ENCODE measurements at places on chromosomes 2 and 18. TPM values are rescaled to one million over a fixed set of nuclear protein-coding genes. Genes with fewer than 3 reads are reported as not detected.

DNA sequence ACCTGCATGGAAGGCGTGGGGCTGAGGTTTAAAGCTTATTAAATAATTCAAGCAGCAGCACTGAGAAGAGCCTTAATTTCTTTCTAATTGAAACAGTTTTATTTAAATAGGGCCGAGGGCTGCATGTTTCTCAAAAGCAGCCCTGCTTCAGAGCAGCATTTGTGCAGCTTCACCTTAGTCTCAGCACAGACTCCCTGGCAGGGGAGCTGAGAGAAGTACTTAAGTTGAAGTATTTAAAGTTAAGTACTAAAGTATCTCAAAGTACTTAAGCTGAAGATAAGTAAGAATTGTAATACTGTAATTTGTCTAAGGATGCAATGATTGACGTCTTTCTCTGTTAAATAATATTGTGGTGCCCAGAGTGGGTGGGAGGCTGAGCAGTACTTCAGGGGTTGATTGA, 31.4 kb downstream of the IMPA2 start:
- no peak for DNase-seq

Gene TMEM237
- 55.1 TPM for total RNA-seq

GRCh38 chr18:5841518-5841917, 53.8 kb downstream of the TMEM200C start:
- DNase-seq, result no peak

DNA sequence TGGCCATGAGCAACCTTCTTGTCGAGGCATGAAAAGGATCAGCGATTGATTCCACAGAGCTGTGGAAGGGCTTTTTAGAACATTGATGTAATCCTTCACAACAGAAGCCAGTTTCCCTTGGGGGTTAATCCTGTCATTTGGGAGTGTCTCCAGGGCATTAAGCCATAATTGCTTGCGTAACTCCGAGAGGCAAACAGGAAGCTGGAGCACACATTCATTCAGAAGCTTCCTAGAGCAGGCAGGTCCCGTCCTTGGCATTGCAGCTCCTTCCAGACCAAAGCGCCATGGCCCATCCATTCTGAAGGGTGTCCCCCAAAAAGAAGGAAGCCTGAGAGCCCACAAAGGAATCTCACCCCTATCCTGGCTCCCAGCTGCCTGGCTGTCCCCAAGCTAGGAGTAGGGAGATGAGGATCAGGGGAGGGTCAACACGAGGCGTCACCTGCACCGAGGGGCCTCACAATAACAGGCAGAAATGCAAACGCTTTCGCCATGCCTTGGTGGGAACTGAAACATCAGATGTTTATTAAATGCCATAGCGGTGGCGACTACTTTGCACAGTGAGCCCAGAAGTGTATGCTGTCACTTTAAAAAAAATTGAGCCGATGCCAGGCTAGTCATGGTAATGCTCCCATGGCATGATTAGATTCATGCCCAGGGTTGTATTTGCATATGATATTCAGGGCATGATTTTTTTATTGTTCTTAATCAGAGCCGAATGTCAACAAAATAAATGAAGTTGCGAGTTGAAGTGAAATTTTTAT, 339.4 kb downstream of the BCL11A start:
- peak; percentile 35 for DNase-seq

GRCh38 chr2:118227698-118228508, 139.6 kb downstream of the INSIG2 start:
- no peak for DNase-seq

- no peak for DNase-seq
These were observed 22.2 kb downstream of the SOWAHC start for GRCh38 chr2:109636317-109636716.

- DNase-seq, result no peak
These were observed 25.0 kb upstream of the KDM3A start for GRCh38 chr2:86416146-86416545.

Gene SNRNP27
- 105 TPM for total RNA-seq

- no peak for DNase-seq
These were observed 41.9 kb downstream of the TRAPPC8 start for GRCh38 chr18:31901063-31901462.

- no peak for DNase-seq
These were observed 213.2 kb upstream of the HS6ST1 start for GRCh38 chr2:128531856-128532255.

Gene RALB
- 33.3 TPM for total RNA-seq

GRCh38 chr2:209476367-209477208, 52.7 kb downstream of the MAP2 start:
- peak; percentile 50 for DNase-seq

DNA sequence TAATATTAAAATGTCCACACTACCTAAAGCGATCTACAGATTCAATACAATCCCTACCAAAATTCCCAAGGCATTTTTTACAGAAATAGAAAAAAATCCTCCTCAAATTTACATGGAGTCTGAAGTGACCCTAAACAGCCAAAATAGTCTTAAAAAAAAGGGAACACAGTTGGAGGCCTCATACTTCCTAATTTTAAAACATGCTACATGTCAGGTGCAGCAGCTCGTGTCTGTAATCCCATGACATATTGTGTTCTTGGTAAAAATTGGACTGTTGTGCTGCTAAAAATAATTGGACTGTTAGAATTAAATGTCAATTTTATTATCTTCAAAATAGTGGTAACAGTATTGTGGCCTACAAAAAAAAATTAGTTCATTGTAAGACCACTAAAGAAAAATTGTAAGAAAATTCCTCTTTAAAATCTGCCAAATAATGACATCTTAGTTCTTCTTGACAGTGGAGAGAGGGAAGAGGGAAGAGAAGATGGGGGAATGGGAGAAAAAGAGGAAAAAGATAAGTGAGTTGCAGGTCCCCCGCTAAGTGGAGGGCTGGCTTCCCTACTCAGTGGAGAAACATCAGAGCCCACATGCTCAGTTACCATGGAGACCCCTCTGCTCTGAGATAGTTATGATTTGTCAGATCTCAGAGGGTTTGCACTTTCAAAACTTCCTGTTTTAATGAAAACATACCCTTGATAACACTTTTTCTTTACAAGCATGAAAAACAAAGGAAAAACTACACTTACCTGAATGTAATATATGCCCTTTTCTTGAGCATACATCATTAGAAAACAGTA, 46.5 kb downstream of the UNC50 start:
- DNase-seq, result no peak

Gene XIRP2
- 0.24 TPM for total RNA-seq
